ENCODE measurements at places on chromosomes 5 and 9. TPM values are rescaled to one million over a fixed set of nuclear protein-coding genes. Genes with fewer than 3 reads are reported as not detected.

Gene SHOC1
- under 0.01 TPM for total RNA-seq

Gene ST6GALNAC6
- 49.1 TPM for total RNA-seq

Gene GALNT10
- 17.3 TPM for total RNA-seq

Gene PLCXD3
- under 0.01 TPM for total RNA-seq

Gene SQSTM1
- total RNA-seq, result 160 TPM

Gene SLC6A7
- total RNA-seq, result not detected

Gene RLN1
- not detected for total RNA-seq

Gene KCNT1
- not detected for total RNA-seq

Gene GHR
- 1.0 TPM for total RNA-seq
